ENCODE measurements at places on chromosomes 11 and 22.

- no peak for DNase-seq
These were observed 13.8 kb upstream of the KAT5 start for GRCh38 chr11:65698205-65698604.

- peak; percentile 80 for DNase-seq
These were observed 34.2 kb downstream of the PHF21B start for GRCh38 chr22:44975427-44976262.

GRCh38 chr22:36762687-36763260, 13.1 kb downstream of the IFT27 start:
- no peak for DNase-seq

- no peak for DNase-seq
These were observed 12.7 kb downstream of the RBFOX2 start for GRCh38 chr22:36015811-36016529.

- peak; percentile 85 for DNase-seq
These were observed 19.6 kb downstream of the C22orf23 start for GRCh38 chr22:37933711-37934376.

GRCh38 chr11:31441296-31441695, 68.1 kb downstream of the IMMP1L start:
- no peak for DNase-seq

- DNase-seq: no peak
These were observed 38.7 kb upstream of the C11orf87 start for GRCh38 chr11:109383306-109383705.

DNA sequence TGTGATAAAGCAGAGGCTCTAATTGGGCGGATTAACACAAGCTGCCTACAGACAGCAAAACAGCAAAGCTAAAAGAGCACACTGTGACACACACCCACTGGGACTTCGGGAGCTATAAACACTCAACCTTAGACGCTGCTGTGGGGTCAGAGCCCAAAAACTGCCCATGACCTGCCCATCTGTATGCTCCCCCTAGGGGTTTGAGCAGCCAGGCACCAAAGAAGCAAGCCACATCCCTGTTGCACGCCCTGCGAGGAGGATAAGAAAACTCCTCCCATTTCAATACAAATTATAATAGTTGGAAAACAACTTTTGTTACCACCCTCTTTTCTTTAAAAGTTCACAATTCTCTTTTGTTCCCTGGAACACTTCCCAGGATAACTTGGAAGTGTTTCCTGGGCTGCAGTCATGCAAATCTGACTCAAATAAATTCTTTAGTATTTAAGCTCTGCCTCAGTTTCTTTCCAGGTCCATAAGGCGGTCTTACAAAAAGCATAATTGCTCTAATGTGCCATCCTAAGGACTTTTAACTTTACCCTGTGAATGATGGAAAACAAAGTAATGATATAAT, 86.4 kb downstream of the DLG2 start:
- no peak for DNase-seq

DNA sequence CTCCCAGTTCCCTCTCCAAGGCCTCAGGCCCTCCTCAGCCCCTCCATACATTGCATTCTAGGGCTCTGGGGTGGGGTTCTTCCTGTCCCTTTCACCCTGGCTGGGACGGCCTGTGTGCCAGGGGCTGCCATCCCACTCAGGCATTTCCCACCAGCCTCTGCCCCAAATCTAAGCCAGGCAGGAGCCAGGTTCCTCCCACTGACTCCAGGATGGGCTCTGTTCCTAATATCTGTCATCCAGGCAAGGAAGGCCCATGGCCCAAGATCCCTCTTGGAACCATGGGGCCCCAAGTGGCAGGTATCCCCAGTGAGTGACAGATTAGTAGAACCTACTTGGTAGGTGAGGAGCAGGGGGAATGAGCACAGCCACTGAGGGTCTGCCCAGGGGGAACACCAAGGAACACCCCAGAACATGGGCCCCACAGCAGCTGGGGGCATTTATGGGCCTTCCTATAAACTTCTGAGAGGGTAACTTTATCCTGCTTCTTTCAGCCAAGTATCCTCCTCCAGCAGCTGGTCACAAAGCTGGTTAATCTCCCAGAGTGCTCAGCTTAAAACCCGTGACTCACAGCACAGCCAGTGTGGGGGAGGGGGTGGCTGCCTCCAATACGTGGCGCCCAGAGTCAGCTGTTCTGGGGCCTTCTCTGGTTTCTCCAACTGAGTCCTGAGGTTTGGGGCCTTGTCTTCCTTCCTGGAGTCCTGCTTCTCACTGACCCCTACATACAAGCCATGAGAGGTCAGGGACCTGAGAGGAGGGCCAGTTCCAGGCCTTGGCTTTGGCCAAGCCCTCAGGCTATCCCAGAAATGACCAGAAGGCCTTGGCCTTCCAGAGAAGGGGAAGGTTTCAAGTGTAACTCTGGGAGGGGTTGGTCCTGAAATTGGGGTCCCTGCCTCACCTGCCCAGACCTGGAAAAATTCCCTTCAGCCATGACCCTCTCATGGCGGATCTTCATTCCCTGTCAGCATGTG, 19.9 kb upstream of the MYOD1 start:
- DNase-seq: no peak

GRCh38 chr11:34915136-34916014, 804 bp downstream of the APIP start:
- no peak for DNase-seq

DNA sequence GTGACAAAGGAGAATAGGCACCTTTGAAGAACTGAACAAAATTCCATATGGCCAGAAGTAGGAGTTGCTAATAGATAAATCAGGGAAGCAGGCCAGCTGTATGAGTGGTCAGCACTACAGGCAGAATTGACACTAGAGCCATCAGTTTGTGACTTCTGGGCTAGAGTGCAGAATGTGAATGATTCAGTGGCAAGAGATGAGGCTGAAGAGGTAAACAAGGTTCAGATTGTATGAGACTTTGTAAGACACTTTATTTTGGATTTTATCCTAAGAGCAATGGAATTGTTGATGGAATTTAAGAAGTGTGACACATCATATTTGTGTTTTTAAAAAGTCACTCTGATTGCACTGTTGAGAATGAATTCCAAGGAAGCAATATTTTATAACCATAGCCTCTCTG, 12.9 kb downstream of the BIRC3 start:
- DNase-seq: no peak

- no peak for DNase-seq
These were observed 6.2 kb downstream of the KCNC1 start for GRCh38 chr11:17740649-17741235.

GRCh38 chr11:74866557-74866956, 82.3 kb downstream of the XRRA1 start:
- DNase-seq: no peak

DNA sequence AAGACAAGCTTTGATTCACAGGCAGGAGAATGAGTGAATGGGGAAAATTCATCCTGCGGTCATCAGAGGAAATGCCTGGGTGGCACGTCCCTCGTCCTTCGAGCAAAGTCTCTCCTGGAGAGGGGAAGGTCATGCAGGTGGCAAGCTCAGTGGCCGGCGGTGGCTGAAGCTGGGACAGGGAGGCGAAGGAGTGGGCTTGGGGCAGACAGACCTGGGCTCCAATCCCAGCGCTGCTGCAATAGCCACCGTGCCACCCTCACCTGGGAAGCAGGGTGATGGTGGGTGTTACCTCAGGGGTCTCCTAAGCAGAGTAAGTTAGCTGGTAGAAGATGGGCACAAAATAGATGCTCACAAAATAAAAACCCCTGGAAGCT, 22.4 kb upstream of the CACNG2 start:
- DNase-seq: no peak

GRCh38 chr11:67050139-67050538, 6.5 kb upstream of the RHOD start:
- DNase-seq: no peak

DNA sequence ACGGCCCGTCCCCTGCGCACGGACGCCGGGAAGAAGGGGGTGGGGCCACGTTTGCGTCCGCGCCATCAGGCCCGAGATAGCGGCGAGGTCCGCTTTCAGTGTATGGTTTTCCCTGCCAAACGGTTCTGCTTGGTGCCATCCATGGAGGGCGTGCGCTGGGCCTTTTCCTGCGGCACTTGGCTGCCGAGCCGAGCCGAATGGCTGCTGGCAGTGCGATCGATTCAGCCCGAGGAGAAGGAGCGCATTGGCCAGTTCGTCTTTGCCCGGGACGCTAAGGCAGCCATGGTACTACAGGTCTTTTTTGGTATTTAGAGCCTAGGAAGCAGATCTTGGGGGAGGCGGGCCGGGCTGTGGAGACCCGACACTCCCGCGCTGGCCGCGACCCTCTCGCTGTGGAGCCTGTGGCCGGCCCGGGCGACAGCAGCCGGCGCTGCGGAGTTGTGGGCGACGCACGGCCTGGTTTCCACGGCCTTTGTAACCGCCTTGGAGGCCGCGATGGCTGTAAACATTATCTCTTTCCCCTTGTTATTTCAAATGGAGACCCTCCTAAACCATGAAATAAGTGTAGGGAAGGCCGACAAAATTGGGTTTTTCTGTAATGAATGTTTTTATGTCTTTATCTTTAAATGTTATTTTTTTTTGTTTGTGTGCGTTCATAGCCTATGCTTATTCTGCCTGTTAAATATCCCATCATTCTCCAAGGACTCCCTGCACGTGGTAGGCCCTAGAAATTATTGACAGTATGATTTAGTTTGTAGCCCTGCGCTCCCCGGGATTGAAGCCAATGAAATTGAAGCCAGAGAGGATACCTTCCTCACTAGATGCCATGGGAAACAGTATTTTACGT, at the start of gene AASDHPPT:
AASDHPPT (plus strand) TSS at position 54 of the 847 bp plus-strand sequence; CDS start at position 103, 49 bp downstream.
- no peak for DNase-seq

DNA sequence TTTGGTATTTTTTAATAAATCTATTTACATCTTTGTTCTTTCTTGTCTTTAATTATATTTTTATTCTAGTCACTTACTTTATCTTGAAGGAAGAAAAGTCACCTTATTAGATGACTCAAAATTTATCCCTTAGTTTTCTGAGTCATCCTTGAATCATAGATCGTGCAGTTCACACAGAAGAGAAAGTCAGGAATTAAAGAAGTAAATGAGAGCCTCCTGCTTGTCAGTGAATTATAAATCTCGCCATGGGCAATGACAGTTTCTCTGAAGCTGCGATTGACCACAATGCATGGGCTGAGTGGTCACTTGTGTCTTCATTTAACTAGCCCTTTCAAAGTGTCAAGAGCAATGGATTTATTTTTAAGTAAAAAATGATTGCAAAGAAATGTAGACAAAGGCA, 91.2 kb downstream of the LUZP2 start:
- DNase-seq: no peak

GRCh38 chr22:31327806-31328543, 18.2 kb downstream of the PATZ1 start:
- no peak for DNase-seq

GRCh38 chr11:8541448-8541847, 52.6 kb downstream of the STK33 start:
- DNase-seq: no peak

GRCh38 chr22:35209203-35209602, 48.1 kb upstream of the HMGXB4 start:
- DNase-seq: no peak

- no peak for DNase-seq
These were observed 12.1 kb downstream of the SCUBE1 start for GRCh38 chr22:43331069-43331451.

DNA sequence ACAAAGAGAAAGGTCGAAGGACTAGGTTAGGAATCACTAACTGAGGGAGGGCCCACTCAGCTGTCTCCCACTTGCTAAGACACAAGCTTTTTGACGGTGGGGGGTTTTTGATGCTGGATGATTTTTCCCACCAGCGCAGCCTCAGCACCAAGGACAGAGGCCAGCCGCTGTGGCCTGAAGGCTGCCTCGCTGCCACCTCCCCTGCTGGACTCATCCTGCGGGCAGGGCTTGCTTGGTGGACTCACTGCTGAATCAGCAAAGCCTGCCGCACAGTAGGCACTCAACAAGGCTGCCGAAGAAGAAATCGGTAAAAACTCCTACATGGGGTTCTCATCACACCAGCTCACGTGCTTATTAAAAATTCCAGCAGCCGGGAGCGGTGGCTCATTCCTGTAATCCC, 2.6 kb downstream of the ALG12 start:
- DNase-seq: no peak

DNA sequence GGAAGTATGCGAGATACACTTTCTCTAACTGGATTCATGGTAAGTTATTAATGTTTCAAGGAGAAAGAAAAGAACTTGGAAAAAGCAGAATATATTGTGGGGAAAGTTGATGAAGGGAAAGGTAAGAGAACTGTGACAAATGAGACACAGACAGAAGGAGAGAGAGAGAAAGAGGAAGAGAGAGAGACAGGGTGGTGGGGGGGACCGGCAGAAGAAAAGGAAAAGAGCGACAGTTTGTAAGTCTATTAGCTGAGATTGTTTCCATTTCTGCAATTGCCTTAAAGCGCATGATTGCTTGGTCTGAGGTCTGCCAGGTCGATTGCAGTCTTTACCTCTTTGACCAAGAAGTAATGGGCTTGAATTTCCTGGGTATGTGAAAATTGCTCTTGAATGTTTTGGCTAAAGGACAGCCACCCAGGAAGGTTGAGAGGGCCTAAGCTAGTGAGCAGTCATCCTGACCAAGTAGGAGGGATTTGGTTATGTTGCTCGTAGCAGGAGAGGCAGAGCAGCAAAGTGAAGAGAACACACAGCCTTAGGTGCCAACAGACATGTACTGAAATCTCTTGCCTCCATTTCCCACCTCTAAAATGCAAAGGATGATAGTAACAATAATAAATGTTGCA, 23.6 kb upstream of the TMA7B start:
- no peak for DNase-seq

DNA sequence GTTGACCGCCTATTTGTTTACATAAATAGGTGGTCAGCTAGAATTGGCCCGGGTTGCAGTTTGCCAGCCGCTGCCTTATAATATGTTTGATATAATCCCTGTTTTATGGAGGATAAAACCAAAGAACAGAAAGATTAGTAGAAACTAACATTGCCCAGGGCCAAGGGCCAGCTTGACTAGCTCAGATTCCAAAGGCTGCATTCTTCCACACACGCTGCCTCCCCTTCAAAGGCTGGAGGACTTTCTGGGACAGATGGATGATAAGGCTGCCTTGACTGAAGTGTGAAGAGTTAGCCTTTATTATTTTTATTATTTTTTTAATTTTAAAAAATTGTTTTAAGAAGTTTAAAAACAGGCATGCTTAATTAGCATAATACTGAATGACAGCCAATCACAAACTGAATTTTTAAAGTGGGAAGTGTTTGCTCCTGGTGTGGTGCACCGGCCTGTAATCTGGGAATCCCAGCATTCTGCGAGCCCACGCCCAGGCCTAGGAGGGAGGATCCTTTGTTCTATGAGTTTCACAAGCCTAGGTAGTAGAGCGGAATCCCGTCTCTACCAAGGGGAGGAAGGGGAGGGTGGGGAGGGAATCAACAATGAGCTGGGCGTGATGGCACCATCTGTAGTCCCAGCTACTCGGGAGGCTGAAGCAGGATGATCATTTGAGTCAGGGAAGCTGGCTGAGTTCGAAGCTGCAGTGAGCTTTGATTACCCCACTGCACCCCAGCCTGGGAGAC, 114.9 kb downstream of the NAV2 start:
- no peak for DNase-seq

GRCh38 chr11:17488563-17488962, 11.9 kb upstream of the ABCC8 start:
- DNase-seq: no peak

DNA sequence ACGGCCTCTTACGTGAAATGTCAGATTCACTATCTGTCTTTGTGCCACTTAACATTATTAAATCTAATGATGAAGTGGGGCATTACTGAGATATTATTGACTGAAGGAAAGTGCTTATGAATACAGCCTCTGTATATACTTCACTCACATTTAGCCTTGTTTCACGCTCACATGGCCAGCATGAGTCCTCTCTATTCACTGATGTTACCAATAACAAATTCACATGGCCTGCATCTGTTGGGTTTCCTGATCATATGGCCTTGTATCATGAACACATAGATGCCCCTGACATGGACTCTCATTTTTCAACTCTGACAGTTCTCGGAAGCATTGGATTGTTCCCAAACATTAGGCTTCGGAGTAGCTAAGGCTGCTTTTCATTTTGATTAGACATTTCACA, 68.3 kb upstream of the MYO18B start:
- DNase-seq: no peak

- DNase-seq: no peak
These were observed 111.9 kb downstream of the EHF start for GRCh38 chr11:34732831-34733230.

All from stimulated activated CD4-positive, alpha-beta T cell treated with anti-CD3 and anti-CD28 coated beads, Interleukin-2, amount 100 ng/mL, for 48 hours (primary cell).